Thoracic aorta (tissue), 2 donors: ENCODE measurements at places on chromosomes 11 and 22.

- no peak for DNase-seq
Measured at GRCh38 chr22:38201371-38201710, 453 bp upstream of the MAFF start.

DNA sequence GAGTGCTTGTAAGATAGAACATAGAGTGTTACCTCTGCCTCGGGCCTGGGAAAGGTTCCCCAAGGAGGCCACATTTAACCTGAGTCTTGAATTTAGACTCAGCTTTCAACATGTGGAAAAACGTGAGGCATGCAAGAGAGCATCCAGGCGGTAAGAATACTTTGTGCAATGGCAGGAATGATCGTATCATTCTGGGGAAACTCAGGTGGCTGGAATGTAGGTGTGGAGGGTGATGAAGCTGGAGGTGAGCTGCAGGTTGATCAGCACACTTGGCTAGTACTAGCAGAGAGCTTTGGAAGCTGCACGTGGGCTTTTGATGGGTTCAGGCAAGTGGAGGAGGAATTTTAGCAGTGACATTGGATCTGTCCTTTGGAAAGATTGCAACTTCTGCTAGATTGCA is 270.3 kb upstream of the RAG2 start:
- DNase-seq = no peak

GRCh38 chr11:70010774-70011173 is 67.3 kb upstream of the ANO1 start:
- DNase-seq = no peak

DNA sequence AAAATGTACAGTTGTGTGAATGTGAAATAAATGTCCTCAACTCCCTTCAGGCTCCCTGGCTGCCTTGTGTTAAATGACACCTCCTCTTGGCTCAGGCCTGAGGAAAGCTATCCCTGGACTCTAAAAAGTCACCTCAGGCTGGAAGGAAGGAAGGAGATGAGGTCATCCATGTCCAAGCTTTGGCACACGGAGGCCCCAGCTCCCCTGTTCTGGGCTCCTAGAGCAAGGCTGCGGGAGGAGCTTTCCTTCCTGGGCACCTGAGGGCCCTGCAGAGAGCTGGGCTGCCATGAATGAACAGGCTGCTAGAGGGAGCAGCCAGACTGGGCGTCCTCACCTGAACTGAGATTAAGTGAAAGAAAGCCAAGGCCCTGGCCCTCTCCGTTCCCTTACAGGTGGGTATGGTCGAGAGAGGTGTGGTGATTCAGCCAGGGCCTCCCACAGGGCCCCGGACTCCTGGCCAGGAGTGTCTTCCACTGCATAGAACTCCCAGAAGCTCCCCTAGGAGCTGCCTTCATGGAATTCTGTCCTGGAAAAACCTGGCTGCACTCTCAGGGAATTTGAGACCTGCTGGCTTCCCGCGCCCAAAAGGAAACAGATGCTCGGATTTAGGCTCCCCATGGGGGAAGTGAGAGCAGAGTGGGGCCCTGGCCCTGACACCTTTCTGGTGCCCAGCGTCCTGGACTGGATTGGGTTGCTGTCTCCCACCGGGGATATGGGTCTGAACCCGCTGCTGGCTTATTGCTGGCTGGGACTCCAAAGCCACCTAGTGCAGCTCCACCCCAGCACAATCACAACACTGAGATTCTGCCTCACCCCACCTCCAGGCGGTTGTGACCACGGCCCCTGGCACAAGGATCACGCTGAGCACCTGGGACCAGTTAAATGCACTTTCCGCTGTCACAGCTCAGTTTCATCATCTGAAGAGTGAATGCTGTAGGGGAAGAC is 22.2 kb downstream of the MYBPC3 start:
- DNase-seq = no peak
